ENCODE measurements at places on chromosomes 12 and 14.

DNA sequence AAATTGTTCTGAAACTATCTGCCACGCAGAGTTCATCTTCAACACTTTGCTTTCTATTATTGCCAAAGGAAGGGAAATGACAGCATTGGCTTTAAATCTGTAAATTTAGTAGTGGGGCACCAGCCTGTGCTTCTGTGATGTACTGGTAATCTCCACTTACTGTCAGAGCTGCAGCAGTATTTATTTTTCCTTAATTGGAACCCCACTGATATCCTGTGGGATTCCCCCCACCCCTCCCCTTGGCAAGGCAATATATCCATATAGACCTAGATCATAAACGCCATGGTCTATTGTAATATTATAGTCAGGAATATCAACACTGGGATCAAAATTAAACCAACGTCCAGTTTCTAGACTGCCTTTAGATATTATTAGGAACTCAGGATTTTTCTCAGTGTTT is 96.7 kb downstream of the RMST start:
- DNase-seq, result no peak

- DNase-seq, result no peak
Measured at GRCh38 chr14:88668448-88669116, 105.7 kb downstream of the ZC3H14 start.

DNA sequence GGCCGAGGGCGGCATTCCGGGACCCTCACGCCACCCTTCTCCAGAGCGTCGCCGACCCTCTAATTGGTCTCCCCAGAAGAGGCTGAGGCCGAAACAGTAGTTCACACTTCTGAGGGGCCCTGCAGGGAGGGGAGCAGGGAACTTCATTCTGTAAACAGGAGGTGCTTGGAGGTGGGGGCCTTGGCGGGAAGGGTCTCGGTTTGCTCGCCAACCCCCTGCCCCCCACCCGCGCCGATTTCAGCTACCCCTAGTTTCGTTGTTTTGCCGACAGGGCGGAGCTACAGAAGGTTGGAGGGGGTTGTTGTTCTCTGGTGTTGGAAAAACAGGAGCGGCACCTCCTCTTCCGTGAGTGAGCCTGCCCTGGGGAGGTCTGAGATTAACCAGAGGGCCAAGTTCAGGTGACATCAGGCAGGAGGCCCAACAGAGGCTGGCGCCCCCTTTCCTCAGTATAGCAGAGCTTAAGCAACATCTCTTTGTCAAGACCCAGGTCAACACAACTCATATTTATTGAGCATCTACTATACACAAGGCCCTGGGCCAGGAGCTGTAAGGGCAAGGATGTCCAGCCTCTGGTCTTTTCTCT is 682 bp downstream of the ERBB3 start:
- DNase-seq, result no peak

DNA sequence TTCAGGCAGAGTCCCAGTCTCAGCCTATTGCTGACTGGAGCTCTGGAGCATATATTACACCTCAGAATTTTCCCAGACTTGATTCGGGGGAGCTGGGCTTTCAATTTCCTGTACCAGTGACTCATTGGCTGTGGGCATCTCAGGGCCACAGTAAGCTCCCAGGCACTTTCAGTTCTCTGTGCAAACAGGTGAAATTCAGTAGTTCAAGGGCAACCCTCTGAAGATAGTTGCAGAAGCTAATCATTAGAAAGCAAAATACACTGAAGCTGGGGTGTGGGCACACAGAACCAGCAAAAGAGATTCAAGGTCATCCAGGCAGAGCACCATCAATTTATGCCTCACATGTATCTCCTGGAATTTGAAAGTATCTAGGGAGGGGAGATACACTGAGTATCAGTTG is 8.1 kb upstream of the NIN start:
- no peak for DNase-seq

- DNase-seq, result no peak
Measured at GRCh38 chr14:68441542-68441941, 351.3 kb downstream of the ZFP36L1 start.

GRCh38 chr12:2924019-2924418 is 33.3 kb downstream of the TULP3 start:
- DNase-seq, result no peak

DNA sequence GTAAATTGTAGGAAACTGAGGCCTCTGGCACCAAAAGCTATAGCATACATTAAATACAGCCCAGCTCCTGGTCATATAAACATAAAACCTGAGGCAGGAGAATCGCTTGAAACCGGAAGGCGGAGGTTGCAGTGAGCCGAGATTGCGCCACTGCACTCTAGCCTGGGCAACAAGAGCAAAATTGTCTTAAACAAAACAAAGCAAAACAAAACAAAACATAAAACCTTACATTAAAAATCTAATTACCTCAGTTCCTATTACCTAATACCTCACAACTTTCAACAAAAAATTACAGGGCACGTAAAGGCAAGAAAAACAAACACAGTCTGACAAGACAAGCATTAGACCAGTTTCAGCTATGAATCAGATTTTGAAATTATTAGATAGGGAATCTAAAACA is 36.7 kb downstream of the TMEM116 start:
- no peak for DNase-seq

DNA sequence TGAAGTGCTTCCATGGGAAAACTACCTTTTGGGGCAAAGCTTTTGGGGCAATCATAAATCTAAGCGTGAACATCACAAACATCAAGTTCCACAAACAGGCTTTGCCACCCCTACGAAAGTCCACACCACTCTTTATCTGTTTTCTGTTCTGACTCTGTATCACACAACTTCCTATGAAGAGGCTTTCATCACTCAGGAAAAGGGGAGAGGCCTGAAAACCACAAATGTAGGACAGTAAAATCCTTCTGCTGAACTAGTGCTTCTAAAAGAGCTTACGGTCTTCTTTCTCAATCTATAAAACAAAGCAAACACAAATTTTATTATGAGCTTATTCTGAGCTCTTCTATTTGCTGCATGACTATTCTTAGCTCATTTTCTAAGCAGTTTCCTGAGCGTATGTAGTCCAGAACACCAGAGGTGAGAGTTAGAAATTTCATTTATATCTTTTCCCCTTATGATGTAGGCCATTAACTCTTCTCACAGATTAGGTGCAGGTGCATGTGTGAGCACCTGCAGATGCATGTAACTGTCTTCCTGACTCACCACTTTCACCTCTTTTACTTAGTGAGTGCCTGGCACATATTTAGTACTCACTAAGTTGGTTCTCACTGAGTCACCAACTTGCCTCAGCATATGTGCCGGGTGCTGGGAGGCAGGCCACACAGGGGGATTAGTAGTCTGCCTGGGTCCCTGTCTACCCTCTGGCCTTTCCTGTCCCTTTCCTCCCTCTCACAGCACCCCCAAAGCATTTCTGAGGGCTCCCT is 32.9 kb upstream of the SYCP3 start:
- no peak for DNase-seq

DNA sequence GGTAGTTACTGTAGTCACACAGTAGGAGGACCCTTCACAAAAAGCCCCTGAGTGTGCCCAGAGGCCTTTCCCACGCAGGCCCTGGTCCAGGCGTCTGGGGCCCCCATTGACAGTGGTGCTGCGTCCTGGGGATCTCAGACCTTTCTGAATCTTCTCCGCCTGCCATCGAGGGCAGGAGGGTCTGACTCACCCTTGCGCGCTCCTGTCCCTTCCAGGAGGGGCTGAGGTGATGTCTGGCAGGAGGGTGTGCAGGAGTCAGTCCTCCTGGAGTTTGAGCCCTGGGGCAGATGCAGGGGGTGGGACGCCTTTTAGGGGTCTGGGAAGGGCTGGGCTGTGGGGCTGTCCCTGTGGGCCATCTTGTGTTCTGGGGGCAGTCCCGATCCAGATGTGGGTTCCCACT is 386.8 kb downstream of the TMEM121 start:
- DNase-seq, result no peak

DNA sequence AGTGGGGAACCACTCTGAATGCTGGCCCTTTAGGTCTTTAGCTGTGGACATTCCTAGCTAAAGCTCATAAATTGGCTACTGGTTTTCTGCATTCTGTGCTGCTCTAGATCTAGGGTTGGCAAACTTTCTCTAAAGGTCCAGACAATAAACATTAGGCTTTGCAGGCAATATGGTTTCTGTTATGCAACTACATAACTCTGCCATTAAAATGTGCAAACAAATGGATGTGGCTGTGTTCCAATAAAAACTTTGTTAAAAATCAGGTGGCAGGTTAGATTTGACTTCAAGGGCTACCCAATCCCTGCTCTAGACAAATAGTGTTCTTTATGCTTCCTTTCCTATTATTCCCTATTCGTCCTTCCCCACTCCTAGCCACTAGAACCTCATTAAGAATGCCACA is 6.8 kb upstream of the LRRC9 start:
- no peak for DNase-seq

GRCh38 chr14:20409226-20409625 is 4.1 kb downstream of the TEP1 start:
- no peak for DNase-seq

- DNase-seq, result no peak
Measured at GRCh38 chr14:102868956-102869547, 53.4 kb upstream of the AMN start.

- DNase-seq, result no peak
Measured at GRCh38 chr12:68665016-68665569, 21.7 kb upstream of the NUP107 start.

DNA sequence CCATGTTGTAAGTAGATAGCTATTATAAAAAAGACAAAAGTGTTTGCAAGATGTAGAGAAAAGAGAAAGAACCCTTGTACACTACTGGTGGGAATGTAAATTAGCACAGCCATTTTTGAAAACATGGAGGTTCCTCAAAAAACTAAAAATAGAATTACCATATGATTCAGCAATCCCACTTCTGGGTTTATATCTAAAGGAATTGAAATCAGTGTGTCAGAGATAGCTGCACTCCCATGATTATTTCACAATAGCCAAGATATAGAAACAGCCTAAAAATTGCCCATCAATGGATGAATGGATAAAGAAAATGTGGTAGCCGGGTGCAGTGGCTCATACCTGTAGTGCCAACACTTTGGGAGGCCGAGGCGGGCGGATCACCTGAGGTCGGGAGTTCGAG is 9.2 kb downstream of the PSMC6 start:
- no peak for DNase-seq

DNA sequence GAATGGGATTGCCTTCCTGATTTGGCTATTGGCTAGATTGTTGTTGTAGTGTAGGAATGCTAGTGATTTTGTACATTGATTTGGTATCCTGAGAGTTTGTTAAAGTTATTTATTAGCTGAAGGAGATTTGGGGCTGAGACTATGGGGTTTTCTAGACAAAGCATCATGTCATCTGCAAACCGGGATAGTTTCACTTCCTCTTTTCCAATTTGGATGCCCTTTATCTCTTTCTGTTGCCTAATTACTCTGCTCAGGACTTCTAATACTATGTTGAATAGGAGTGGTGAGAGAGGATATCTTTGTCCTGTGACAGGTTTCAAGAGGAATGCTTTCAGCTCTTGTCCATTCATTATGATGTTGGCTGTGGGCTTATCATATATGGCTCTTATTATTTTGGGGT is 265.7 kb upstream of the MGAT4C start:
- no peak for DNase-seq

- no peak for DNase-seq
Measured at GRCh38 chr12:26732005-26732908, 100.7 kb downstream of the ITPR2 start.

DNA sequence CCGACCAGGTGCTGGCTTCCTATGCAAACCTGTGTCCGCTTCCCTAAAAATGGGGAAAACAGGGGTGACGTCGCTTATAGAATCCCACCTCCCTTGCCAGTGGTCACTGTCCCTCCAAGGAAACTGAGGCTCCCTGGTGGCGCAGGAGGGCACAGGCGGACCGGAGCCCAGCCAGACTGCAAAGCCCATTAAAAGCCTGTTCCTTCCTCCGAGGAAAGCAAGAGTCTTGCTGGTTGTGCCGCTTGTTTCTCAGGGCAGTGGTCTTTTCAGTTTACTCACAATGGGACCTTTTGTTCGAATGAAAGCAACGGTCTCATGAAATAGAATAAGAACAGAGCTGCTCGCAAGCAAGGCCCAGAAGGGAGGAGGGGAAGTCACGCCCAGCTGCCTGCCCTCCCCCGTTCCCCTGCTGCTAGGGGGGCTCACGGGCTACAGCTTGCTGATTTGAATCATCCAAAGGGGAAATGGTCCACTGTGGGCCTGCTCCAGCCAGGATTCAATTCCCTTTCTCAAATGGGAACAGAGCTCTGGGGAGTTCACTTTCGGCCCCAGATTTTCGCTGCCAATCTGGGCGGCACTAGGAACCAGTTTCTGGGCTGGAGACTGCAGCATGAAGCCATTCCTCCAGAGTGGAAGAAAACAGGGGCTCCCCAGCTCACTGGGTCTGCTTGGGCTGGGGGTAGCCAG is 4.6 kb upstream of the SELPLG start:
- DNase-seq, result no peak

DNA sequence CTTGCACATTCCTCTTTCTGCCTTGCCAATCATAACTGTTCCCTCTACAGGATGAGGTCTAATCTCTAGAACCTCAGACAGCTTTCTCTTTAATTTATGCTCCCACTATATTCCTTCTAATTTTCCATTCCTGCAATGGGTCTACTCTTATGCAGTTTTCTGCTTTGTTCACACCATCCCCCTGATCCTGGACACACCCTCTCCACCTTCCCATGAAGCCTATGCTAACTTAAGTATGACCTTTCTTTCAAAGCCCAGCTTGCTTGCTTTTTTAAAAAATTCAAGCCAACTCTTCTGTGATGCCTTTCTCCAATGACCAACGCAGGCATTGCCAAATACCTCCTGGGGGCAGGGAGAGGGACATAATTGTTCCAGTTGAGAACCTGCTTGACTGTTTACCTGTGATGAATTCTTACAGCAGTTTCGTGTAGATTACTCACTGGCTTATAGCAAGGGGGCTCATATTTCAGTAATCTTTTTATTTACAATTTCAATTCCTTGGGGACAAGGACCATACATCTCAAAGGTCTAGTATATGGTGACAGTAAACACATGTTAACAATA is 7.8 kb downstream of the SLC38A1 start:
- DNase-seq, result no peak

DNA sequence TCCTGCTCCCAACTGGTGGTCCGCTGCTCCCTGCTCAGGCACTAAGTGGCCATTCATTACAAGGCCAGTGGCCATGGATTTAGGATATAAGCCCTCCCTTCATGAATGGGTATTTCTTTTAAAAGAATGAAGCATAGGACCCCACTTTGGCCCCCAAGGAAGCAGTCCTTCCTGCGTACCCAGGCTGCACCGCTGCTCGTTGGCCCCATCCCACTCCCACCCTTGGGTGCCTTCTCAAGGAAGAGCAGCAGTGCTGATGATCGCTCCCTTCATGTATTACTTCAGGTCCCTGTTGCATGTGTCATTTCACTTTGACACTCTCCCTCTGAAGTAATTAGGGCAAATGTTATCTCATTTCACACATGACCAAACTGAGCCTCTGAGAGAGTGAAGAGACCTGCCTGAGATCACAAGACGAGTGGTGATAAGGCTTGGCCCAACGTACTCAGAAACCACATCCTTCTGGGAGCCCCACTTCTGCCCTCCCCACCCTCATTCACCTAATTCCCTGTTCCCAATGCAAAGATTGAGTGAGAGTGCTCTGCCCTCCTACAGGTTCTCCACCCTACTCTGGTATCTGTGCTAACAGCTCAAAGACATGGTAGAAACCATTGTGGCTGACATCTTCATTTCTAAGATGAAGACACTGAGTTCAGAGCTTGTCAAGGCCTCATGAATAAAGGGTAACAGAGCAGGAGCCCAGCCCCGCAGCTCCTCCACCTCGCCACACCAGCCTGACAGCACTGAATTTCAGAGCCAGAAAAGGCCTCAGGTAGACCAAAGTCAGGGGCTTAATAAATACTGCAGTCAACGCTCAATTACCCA is 10.3 kb upstream of the KRT2 start:
- DNase-seq, result no peak

GRCh38 chr12:12901158-12901791 is 9.9 kb downstream of the GPRC5A start:
- no peak for DNase-seq

- DNase-seq, result peak; percentile 47
Measured at GRCh38 chr14:24339284-24340151, at the start of gene RIPK3. Gene RIPK3, minus strand, starts transcription at chr14:24339991. Its CDS starts 165 bp downstream, at chr14:24339826.
